Stimulated activated naive B cell treated with anti-CD40 and anti-IgM and Interleukin-4, amounts not matched to agents 10 μg/mL and 1 μg/mL and 100 μg/mL, for 72 hours (primary cell): ENCODE measurements at places on chromosomes 6 and 20.

DNA sequence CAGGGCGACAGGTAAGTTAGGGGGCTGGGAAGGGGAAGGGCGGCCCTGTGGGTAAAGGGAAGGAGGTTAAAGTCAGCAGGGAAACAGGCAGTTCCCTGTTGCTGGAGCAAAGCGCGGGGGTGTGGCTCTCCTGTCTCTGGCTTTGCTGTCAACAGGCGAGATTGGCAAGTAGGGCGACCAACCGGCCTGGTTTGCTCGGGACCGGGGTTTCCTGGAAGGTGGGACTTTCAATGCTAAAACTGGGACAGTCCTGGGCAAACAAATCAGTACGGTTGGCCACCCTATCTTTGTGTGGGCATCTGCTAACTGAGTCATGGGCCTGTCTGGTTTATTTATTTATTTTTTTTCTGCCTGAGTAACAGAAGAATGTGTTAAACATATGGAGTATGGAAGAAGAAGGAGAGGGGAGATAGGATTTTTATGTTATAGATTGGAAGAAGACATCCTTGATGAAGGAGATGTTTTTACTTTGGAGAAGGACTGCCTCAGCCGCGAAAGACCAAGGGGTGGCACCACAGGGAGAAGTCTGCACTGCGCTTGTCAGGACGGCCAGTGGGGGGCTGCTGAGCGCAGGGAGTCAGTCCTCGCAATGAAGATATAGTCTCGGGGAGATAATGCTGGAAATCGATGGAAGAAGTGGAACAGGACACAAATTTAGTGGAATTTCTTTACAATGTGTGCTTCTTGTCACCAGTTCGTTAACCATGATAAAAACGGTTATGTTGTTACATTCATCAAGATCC is 43.4 kb upstream of the ESR1 start:
- H3K36me3 ChIP-seq: no peaks in the 10 kb centered on the region
- H3K4me3 ChIP-seq: peak overlapping the region; percentile 73
- H3K4me1 ChIP-seq: peaks cover 12% of the 10 kb centered on the region
- H3K27me3 ChIP-seq: peaks cover 8% of the 10 kb centered on the region

DNA sequence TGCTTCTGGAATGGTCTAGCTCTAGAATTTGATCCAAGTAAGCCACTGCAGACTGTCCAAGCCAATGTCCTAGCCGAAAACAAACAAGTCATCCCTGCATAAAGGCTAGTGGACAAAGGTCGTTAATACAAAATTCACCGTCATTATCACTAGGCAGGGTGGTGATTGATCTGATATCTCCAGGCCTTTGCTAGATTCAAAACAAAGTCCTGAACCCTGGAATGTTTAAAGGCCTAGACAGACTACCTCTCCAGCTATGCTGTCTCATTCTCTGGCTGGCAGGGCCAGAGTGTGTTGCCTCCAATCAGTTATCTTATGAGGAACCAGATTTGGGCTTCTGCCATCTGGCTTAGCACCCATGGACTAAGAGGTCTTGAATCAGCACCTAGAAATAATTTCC is 38.3 kb downstream of the MAP7 start:
- peaks cover 26% of the 10 kb centered on the region for H3K4me1 ChIP-seq
- no peak overlapping the region for H3K27ac ChIP-seq
- no peaks in the 10 kb centered on the region for H3K36me3 ChIP-seq
- no peaks in the 10 kb centered on the region for H3K27me3 ChIP-seq

- no peak for DNase-seq
- H3K27me3 ChIP-seq: peaks cover 5% of the 10 kb centered on the region
- H3K4me3 ChIP-seq: no peak overlapping the region
- no peaks in the 10 kb centered on the region for H3K36me3 ChIP-seq
Measured at GRCh38 chr6:79570129-79571029, 33.1 kb upstream of the LCA5 start.

DNA sequence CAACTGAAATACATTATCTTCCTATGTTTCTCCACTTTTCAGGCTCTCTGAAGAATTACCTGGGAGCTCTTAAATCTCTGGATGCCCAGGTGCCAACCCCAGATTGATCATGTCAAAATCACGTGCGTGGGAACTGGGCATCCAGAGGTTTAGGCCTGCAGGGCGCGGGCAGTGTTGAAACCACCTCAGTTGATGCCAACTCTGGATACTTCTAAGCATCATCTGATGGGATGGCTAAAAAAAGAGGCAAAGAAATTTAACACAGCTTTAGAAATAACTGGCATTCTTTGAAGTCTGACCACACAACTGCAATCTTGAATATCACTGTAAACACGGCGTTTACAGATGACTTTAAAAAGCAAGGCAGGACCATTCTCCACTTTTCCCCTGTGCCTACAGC is 41.9 kb downstream of the PTGIS start:
- no peak overlapping the region for H3K27ac ChIP-seq
- no peak for DNase-seq
- no peak overlapping the region for H3K4me3 ChIP-seq
- H3K27me3 ChIP-seq: peaks cover 41% of the 10 kb centered on the region
- H3K4me1 ChIP-seq: no peaks in the 10 kb centered on the region

- DNase-seq: no peak
- no peak overlapping the region for H3K4me3 ChIP-seq
- H3K27ac ChIP-seq: no peak overlapping the region
- no peaks in the 10 kb centered on the region for H3K4me1 ChIP-seq
- no peaks in the 10 kb centered on the region for H3K36me3 ChIP-seq
Measured at GRCh38 chr6:154457881-154458284, 52.6 kb downstream of the CNKSR3 start.

DNA sequence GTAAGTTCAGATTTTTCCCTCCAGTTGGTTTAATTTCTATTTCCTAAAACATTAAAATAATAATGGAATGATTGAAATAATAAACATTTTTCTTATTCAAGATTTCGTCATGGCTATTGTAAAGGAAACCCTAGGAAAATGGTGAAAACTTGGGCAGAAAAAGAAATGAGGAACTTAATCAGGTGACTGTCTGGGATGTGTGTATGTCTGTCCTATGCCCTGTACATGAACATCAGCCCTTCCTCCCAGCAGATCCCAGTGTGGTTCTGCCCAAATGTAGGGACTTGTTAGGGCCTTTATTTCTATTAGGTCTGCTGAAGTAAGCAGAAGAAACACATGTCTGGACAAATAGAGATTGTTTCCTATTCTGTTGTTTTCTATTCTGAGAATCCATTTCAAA is 13.1 kb downstream of the RIOK1 start:
- no peak for DNase-seq
- H3K36me3 ChIP-seq: peaks cover 37% of the 10 kb centered on the region
- H3K27ac ChIP-seq: no peak overlapping the region

- no peaks in the 10 kb centered on the region for H3K27me3 ChIP-seq
- peaks cover 16% of the 10 kb centered on the region for H3K36me3 ChIP-seq
- peak overlapping the region; percentile 4 for H3K27ac ChIP-seq
Measured at GRCh38 chr6:118886641-118887040, 7.3 kb upstream of the ASF1A start.

GRCh38 chr6:150713487-150713886 is 113.8 kb downstream of the PLEKHG1 start:
- peaks cover 17% of the 10 kb centered on the region for H3K36me3 ChIP-seq
- peak overlapping the region; percentile 37 for H3K27ac ChIP-seq
- H3K27me3 ChIP-seq: no peaks in the 10 kb centered on the region
- H3K4me3 ChIP-seq: no peak overlapping the region

DNA sequence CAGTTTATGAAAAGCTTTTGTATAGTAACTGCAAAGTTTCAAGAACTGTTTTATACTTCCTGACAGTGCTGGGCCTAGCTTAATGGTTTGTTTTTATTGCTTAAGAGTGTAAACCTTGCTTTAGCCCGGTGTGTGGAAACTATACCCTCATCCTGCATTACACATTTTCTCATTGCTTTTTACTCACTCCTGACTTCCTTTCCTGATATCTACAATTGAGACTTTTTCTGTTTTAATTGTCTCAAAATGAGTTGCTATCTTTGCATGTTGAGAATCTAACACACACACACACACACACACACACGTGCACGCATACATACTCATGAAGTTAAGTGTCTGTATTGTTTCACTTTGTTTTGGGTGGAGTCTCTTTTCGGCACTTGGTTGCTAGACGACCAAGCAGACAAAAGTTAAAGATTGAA is 16.7 kb downstream of the BMP2 start:
- peaks cover 5% of the 10 kb centered on the region for H3K27me3 ChIP-seq
- no peaks in the 10 kb centered on the region for H3K4me1 ChIP-seq
- H3K27ac ChIP-seq: no peak overlapping the region
- DNase-seq: no peak
- no peak overlapping the region for H3K4me3 ChIP-seq

DNA sequence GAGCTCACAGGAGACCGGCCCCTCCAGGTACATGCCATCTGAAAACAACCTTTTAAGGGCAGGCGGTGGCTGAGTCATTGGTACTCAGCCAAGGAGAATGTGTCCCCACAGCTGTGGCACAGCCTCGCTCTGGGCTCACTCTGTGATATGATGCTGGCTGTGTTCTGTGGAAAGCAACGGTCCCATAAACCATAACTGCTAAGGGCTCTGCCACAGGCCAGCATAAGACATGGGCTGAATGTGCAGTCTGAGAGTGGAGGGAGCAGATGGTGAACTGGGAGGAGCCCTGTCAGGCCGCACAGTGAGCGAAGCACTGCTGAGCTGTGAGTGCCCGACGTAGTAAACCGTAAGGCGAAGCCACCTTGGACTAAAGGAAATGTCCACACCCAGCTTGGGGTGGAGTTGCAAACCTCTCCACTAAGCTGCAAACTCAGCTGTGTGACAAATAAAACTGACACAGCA is 375.8 kb downstream of the THBS2 start:
- H3K27me3 ChIP-seq: peaks cover 4% of the 10 kb centered on the region
- no peak overlapping the region for H3K27ac ChIP-seq
- no peaks in the 10 kb centered on the region for H3K36me3 ChIP-seq
- no peaks in the 10 kb centered on the region for H3K4me1 ChIP-seq
- H3K4me3 ChIP-seq: no peak overlapping the region

DNA sequence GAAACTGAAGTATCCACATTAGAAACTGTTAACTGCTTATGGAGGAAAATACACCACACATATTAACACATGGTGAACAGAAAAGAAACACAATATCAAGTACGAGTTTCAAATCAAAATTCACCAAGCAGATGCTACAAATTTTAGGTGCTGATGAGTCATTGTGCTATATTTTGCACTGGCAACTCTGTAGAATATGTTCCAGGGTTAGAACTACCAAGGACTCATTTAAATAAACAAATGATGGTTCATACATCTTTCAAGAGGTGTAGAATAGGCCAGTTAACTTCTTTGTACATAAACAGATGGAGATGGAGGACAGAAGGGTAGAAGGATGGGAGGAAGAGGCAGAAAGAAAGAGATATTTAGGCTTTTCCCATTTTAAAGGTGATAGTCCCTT is 184.9 kb downstream of the ARHGAP18 start:
- no peak overlapping the region for H3K4me3 ChIP-seq
- H3K27me3 ChIP-seq: peaks cover 11% of the 10 kb centered on the region
- no peak overlapping the region for H3K27ac ChIP-seq
- no peaks in the 10 kb centered on the region for H3K36me3 ChIP-seq
- DNase-seq: no peak
- no peaks in the 10 kb centered on the region for H3K4me1 ChIP-seq
